ENCODE measurements at places on chromosomes 1 and 21.

- no peak for DNase-seq
These were observed 739 bp upstream of the NUP133 start for GRCh38 chr1:229508823-229509337.

- no peak for DNase-seq
These were observed 5.2 kb upstream of the HLX start for GRCh38 chr1:220873868-220874655.

DNA sequence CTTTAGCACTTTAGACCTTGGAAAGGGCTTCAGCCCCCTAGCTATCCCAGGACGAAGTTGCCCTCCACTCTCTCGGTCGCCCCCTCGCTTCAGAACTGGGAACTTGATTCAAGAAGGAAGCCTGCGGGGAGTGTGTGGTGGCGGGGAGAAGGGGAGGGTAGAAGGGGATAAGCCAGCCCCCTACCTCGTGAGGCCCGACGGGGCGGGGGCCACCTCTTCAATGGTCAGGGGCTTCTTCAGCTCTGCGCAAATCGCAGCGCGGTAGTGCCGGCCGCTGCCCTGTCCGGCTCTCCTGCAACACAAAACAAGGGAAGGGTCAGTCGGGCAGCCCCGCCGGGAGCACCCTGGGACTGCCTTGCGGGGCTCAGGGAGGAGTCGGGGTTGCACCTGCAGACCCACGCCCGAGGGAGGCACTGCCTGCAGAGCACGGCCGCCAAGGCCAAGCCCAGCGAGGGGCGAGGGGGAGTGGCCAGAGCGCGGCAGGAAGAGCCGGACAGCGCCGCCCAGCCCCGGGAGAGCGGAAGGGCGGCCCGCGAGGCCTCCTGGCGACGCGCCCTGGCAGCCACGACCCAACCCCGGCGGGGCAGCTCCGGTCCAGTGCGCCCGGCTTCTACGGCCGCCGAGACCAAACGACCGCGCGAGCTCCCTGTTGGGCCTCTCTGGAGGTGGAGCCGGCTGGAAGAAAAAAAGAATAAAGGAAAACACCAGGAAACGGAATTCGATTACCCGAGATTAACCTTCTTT lies 56.2 kb upstream of the RASAL2 start:
- DNase-seq: no peak

GRCh38 chr21:45988366-45989347 lies 7.1 kb downstream of the COL6A1 start:
- DNase-seq: no peak

GRCh38 chr1:180181048-180181447 lies 26.4 kb downstream of the QSOX1 start:
- DNase-seq: no peak

DNA sequence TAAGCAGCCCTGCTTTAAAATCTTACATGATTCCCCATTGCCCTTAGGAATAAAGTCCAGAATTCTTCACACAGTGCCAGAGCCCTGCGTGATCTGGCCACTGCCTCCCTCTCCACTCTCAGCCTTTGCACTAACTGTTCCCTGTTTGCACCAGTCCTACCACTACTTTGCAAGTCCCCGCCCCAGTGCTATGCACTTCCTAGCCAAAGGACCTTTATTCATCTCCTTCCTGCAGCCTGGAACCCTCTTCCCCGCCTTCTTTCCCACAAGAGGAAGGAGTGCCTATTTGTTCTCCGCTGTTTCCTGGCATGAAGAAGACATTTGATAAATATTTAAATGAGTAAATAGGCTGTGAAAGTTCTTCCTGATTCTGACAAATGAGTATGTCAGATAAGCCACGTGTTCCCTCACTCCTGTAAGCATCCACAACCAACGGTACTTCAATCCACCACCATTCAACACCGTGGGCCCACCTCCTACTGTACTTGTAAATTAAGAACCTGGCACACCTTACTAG lies 23.9 kb downstream of the CAPN8 start:
- DNase-seq: no peak

DNA sequence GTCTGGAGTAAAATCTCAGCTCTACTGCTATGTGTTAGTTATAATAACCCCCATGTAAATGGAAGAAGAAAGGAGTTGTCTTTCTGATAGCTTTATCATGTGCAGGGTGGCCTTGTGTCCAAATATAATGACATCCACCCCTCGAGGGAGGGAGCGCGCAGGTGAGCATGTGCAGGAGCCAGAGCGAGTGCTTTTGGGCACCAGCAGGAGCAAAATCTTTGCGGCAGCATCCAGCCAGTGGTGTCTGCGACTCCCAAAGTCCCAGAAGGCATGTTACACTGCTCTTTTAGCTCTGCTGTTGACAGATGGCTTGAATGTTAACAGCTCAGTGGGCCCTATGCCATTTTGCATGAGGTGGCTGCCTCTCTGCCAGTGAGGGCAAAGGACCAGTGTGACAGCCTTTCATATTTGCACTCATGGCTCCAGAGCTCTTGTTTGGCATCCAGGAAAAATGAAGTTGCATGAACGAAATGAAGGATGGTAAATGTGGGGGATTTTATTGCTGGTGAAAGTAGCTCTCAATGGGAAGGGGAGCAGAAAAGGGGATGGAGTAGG lies 146.7 kb downstream of the HMCN1 start:
- DNase-seq: no peak

- no peak for DNase-seq
These were observed 2.4 kb upstream of the ELF3 start for GRCh38 chr1:202007805-202008489.

GRCh38 chr1:221011145-221011544 lies 131.9 kb downstream of the HLX start:
- DNase-seq: no peak

- DNase-seq: no peak
These were observed 21.1 kb upstream of the EPHB2 start for GRCh38 chr1:22689505-22689904.

GRCh38 chr1:57788313-57788712 lies 364.5 kb upstream of the DAB1 start:
- no peak for DNase-seq

- DNase-seq: no peak
These were observed 43.8 kb downstream of the XPR1 start for GRCh38 chr1:180675586-180675985.

DNA sequence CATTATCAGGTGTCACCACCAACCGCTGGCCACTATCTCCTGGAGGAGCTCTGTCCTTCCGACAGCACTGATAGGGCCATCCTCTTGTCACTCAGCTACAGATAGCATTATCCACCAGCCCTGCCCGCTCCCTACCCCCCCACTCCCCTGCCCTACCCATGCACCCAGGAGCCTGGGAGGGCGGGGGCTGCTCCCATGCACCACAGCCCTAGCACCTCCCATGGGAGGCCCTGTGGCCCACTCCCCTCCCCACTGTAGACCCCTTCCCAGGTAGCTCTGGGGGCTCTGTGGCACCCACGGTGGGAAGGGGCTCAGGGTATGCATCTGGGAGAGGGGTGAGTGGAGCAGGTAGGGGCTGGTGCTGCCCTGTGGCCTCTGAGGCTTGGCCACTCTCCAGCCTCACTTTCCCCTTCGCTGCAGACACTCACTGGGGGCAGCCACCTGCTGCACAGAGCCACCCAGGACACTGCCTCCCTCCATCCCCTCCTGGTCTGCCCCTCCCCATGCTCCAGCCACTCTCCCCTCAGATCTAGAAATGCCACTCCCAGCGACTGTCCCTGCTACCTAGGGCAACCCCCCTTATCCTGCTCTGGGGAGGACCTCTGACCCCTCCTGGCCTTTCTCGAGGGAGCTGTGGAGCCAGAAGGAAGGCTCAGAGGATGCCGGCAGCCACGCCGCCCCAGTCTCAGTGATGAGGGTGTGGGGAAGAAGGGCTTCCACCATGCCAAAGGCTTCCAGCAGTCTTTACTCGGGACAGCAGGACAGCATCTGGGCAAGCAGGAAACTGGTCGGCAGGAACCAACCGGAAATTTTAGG lies 58.5 kb downstream of the WNT9A start:
- DNase-seq: no peak

DNA sequence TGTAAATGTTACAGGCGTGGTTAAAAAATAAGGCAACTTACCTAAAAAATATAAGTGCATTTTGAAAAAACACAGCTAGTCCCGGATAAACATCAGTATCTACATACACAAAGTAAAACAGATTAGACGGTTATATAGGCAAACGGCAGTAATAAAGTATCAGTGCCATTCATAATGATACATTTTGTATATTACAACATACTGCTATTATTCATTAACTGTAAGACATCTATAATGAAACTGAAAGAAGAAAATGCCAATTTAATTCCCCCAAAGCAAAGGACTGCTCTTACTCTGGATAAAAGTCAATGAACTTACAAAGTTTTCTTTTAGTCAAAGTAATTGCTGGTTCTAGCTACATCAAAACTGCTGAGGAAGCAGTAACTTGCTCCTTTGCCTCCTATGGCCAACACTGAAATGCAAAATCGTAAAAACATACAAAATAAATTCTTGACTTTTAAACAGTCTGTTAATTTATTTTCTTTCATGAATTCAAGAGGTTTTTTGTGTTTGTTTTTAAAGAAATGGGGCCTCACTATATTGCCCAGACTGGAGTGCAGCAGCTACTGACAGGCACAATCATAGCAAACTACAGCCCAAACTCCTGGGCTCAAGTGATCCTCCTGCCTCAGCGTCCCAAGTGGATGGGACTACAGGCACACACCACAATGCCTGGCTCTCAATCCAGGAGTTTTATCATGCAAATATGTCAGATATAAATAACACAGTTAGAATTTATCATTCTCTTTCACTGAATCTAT lies 23.9 kb downstream of the TMEM50B start:
- DNase-seq: no peak

GRCh38 chr1:229625071-229625914 lies 629 bp downstream of the TAF5L start:
- DNase-seq: peak; percentile 37

DNA sequence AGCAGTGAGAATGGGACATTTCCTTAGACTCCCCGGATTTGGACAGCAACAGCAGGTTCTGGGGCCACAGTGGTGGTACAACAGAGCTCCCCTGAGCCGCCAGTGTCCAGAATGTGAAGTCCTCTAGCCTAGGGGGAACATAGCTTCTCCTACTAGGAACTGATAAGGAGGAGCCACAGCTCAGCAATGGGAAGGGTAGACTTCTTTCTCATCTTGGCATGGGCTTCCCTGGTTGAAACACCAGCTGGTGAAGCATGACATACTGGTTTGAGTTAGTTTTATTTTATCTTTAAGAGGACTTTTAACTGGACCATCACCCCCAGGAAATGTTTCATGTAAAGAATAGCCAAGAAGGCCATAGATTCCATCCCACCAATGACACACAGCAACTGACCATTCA lies 68.4 kb downstream of the KCNJ15 start:
- no peak for DNase-seq

DNA sequence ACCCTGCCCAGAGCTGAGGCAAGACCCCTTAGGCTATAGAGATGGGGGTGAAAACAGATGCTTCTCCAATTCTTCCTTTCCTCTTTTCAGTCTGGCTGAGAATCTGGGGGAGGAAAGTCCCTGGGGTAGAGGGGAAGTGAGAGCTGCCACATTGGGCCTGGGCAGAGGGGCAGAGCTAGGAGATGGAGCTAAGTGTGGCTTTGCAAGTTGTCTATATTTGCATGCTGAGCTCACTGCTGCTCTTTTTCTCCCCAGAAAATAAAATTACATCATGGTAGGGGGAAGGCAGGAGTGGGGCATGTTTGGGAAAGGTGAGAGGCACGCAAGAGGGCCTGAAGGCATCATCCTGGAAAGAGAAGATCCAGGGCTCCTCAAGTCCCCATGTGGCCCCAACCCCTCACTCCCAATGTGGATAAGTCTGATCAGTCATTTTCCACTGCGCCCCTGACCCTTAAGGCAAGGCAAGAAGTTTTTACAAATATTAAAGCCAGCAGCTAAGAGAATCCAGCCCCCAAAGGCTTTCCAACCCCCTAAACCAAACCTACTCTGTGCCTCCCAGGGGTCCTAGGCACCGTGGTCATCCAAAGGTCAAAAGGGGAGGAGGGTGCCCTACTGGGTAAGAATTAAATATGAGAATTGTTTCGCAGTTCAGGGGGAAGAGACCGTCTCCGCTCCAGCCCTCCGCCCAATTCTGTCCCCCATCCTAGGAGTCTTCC lies 500 bp upstream of the PEA15 start:
- DNase-seq: no peak

GRCh38 chr1:37064039-37064438 lies 29.7 kb upstream of the GRIK3 start:
- no peak for DNase-seq

- DNase-seq: no peak
These were observed 82.6 kb downstream of the GPR161 start for GRCh38 chr1:168054117-168054516.

DNA sequence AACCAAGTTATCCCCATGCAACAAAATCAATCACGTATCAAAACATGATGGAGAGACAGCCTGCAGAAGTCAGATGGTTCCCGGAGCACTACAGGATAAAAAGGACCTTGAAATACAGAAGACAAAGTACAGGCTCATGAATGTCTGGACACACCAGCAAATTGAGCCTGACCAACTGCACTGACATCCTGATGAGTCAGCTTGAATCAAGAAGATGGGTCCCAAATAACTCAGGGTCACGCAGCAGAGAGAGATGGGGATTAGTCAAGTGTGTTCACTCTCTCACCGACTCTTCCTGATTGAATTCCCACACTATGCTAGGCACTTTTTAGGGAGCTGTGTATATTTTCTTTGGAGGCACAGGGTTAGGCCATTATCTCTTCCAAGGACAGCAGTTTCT lies 71.1 kb upstream of the DIRAS3 start:
- DNase-seq: no peak

DNA sequence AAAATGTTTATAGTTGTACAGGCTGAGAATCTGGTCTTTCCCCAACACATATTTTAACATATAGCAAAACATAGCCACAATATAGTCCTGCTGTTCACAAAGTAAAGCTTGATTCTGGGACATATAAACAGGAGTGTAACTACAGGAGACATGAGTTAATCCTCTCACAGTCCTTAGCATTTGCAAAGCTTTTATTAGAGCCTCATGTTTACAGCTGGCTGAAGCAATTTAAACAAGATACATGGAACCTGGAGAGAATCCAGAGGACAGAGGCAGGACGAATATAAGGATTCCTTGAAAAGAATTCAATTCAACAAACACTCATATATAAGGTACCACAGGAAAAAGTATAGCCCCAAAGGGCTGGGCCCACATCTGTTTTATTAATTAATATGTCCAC lies 163.4 kb downstream of the ADGRL4 start:
- DNase-seq: no peak

- no peak for DNase-seq
These were observed 31.5 kb downstream of the TMCO1 start for GRCh38 chr1:165737196-165737595.

DNA sequence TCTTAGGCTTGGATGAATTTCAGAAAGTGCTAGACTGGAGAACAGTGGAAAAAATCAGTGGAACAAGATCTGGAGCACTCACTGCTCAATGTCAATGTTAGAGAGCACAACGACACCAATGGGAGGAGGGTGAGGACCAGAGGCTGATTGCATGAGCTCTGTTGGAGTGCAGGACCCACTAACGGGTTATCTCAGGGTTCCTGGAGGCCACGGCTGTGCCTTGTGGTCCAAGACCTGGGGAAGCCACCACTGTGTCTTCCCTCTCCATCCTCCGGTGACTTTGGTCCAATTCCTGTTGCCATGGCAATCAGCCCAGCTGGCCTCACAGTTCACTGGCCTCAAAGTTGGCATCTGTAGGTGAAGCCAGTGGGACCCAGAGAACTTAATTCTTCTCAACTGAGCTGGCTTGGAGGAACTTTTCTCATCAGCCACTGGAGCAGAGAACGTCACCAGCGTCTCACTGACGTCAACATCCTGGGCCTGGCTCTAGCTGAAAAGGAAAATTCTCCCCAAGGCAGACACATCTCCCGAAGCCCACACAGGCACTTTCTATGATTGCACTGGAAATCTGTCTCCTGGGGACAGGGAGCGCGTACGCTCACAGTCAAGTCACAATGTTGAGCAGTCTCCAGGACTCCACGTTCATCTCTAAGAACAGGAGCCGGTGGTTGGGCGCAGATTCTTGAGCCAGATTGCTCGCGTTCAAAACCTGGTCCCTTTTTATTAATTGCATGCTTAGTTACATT lies 21.9 kb upstream of the GPR157 start:
- no peak for DNase-seq
